ENCODE measurements at places on chromosomes 2 and 18. TPM values are rescaled to one million over a fixed set of nuclear protein-coding genes. Genes with fewer than 3 reads are reported as not detected.

MCFD2 gene
- 37.6 TPM for polyA plus RNA-seq

NGEF gene
- polyA plus RNA-seq: not detected

GREB1 gene
- polyA plus RNA-seq: 0.35 TPM

GPR75 gene
- 0.10 TPM for polyA plus RNA-seq

SRD5A2 gene
- not detected for polyA plus RNA-seq

MARCO gene
- polyA plus RNA-seq: 0.32 TPM

LDAH gene
- polyA plus RNA-seq: 38.5 TPM

PLB1 gene
- polyA plus RNA-seq: 0.50 TPM

CLEC4F gene
- not detected for polyA plus RNA-seq

CXCR1 gene
- polyA plus RNA-seq: not detected

IL1A gene
- 3.8 TPM for polyA plus RNA-seq

CTAGE1 gene
- not detected for polyA plus RNA-seq

RELCH gene
- 10.4 TPM for polyA plus RNA-seq

TMEM200C gene
- polyA plus RNA-seq: not detected

AGXT gene
- polyA plus RNA-seq: not detected

DES gene
- polyA plus RNA-seq: not detected

ZNF892 gene
- polyA plus RNA-seq: 0.09 TPM

REG3A gene
- not detected for polyA plus RNA-seq

MRO gene
- polyA plus RNA-seq: not detected

KCNG2 gene
- polyA plus RNA-seq: not detected

CSRNP3 gene
- polyA plus RNA-seq: 0.03 TPM

SCYGR4 gene
- not detected for polyA plus RNA-seq

CD28 gene
- polyA plus RNA-seq: not detected

CREG2 gene
- polyA plus RNA-seq: not detected

ATIC gene
- polyA plus RNA-seq: 384 TPM

C2orf76 gene
- 29.9 TPM for polyA plus RNA-seq

C2orf15 gene
- 2.3 TPM for polyA plus RNA-seq

NDC80 gene
- polyA plus RNA-seq: 79.1 TPM

ST8SIA3 gene
- polyA plus RNA-seq: not detected

GCFC2 gene
- 32.9 TPM for polyA plus RNA-seq

IMP4 gene
- polyA plus RNA-seq: 206 TPM

ATP5F1A gene
- 828 TPM for polyA plus RNA-seq

SNORC gene
- polyA plus RNA-seq: not detected

TRMT61B gene
- 23.1 TPM for polyA plus RNA-seq

LRRC30 gene
- not detected for polyA plus RNA-seq

PDE1A gene
- not detected for polyA plus RNA-seq

DSG1 gene
- polyA plus RNA-seq: 3.7 TPM

OBSL1 gene
- 0.14 TPM for polyA plus RNA-seq

FAP gene
- polyA plus RNA-seq: not detected

KCNG3 gene
- not detected for polyA plus RNA-seq

CD8B2 gene
- not detected for polyA plus RNA-seq

DLGAP1 gene
- polyA plus RNA-seq: 3.3 TPM

TUBA3D gene
- not detected for polyA plus RNA-seq

HTR2B gene
- 0.91 TPM for polyA plus RNA-seq

GRB14 gene
- not detected for polyA plus RNA-seq

FAM237A gene
- not detected for polyA plus RNA-seq

IL1RL1 gene
- polyA plus RNA-seq: not detected

LYG2 gene
- 0.51 TPM for polyA plus RNA-seq

GKN2 gene
- polyA plus RNA-seq: not detected

SERPINB12 gene
- polyA plus RNA-seq: not detected

HOXD13 gene
- not detected for polyA plus RNA-seq

PTCD3 gene
- polyA plus RNA-seq: 151 TPM

LRP2 gene
- not detected for polyA plus RNA-seq

RAB27B gene
- polyA plus RNA-seq: not detected
